ENCODE measurements at places on chromosomes 2 and 18.
A peak's percentile ranks its signal among the peaks of the same experiment; 100 is the strongest.

- no peak for DNase-seq
Observed at GRCh38 chr2:96209011-96209728, 543 bp upstream of the STARD7 start.

DNA sequence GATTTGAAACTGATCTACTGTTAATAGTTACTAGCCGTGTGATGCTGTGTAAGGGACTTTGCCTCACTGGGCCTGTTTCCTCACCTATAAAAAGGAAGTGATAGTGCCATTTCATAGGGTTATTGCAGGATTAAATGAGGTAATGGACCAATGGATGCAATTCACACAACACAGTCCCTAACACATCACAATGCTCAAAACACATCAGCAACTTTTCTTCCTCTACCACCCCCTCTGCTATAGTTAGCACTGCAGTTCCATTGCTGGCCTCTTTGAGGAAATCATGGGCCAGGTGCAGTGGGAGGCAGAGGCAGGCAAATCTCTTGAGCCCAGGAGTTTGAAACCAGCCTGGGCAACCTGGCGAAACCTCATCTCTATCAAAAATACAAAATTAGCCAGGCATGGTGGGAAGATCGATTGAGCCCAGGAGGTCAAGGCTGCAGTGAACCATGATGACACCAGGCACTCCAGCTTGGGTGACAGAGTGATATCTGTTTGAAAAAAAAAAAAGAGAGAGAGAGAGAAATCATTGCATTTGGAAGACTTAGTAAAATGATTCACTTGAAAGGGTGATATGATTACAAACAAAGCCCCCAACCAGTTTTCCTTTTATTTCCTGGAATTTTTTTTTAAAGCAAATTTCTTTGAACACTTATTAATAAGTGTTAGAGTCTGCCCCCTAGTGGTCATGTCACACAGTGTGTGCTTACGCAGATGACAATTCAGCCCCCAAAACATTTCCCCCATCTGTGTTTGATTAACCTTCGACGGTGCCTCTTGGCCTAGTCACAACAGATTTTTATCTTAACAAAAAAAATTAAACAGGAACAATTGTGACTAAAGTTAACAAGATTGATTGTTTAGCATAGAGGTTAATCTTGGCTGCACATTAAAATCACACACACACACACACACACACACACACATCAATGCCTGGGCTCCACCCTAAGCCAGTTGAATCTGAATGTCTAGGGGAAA lies 88.6 kb upstream of the BCL11A start:
- peak; percentile 49 for DNase-seq

DNA sequence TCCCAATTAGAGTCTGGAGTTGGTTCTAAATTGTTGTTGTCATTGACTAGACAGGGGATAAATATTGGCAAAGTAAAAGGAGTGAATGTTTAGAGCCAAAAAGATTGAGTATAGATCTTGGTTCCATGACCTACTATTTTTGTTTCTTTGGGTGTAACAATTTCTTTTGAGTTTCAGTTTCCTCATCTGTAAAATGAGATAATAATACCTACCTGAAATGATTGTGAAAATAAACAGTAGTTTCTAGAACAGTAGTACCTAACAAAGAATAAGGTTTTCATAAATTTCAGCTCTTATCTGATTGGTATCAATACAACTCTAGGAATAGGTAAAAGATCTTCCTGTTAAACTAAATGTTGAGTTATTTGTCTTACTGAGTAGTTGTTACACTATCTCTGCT lies 56.8 kb downstream of the PMS1 start:
- DNase-seq, result no peak

DNA sequence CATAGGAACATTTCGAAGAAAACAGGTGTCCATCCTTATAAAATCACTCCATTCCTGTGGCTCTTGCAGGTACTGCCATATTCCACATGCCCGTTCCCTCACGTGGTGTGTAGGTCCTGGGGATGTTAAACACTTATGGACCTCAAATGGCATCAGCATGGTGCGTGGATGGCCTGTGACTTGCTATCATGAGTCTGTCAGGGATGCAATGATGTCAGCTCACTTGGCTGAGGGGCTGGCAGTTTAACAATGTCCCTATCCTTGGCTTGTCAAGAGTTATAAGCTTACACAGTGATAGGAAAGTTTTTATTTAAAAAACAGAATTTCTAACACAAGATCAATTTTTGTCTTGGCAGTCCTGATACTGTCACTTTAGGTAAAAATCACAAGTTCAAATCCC lies 28.8 kb downstream of the MAIP1 start:
- DNase-seq, result no peak

DNA sequence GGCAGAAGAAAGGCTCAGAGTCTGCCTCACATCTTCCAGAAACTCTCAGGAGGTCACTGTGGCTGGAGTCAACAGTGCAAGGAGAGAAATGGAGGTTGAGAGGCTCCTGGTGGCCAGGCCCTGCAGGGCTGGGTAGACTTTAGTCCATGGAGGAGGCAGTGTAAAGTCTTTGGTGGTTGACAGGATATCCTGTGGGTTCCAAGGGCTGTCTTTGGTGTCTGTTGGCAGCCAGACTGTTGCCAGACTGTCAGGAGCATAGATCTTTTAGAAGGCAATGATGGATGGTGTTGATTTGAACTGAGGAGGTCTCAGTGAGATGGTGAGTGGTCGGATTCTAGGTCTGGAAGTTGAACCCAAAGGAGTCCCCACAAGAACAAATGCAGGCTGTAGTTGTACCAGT lies 45.0 kb upstream of the SKOR2 start:
- peak; percentile 35 for DNase-seq

GRCh38 chr18:23588836-23589560 lies 2.7 kb upstream of the NPC1 start:
- no peak for DNase-seq

GRCh38 chr2:241514986-241515737 lies 6.8 kb upstream of the STK25 start:
- no peak for DNase-seq

- no peak for DNase-seq
Observed at GRCh38 chr2:1802469-1803216, 58.3 kb upstream of the PXDN start.

- no peak for DNase-seq
Observed at GRCh38 chr18:42614619-42615293, 500.7 kb downstream of the RIT2 start.

DNA sequence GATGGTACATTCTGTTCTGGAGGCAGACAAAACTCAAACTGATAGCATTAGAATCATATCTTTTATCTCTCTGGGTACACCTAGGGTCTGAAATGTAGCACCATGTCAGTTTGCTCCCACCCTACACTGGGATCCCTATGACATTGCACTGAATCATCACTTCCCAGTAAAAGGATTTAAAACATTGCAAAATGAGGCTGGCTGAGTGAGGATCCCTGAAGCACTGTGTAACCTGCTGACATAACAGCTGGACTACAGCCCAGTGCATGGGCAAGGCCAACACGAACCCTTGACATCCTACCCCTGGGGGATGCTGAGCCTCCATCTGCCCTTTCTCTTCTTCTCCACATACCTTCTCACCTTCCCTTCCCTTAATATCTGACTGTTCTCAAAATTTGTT lies 253.2 kb downstream of the TTC32 start:
- DNase-seq, result no peak

GRCh38 chr2:212940816-212941215 lies 210.6 kb downstream of the IKZF2 start:
- DNase-seq, result no peak

DNA sequence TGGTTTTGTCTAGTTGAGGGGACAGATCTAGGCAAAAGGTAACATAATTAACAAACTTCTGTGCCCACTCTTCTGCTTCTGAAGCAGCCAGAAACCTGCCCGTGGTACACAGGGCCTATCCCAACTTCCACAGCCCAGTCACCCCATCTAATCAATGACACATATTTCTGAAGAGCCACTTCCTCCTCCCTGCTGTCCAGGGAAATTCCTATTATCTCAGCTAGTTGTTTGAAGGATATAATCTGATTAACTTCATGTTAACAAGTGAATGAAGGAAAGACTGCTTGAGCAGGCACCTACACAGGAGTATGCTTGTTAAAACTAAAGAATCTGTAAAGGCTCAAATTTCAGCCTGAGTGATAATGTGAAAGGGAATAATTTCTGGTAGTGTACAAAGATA lies 61.4 kb downstream of the CCDC148 start:
- no peak for DNase-seq

DNA sequence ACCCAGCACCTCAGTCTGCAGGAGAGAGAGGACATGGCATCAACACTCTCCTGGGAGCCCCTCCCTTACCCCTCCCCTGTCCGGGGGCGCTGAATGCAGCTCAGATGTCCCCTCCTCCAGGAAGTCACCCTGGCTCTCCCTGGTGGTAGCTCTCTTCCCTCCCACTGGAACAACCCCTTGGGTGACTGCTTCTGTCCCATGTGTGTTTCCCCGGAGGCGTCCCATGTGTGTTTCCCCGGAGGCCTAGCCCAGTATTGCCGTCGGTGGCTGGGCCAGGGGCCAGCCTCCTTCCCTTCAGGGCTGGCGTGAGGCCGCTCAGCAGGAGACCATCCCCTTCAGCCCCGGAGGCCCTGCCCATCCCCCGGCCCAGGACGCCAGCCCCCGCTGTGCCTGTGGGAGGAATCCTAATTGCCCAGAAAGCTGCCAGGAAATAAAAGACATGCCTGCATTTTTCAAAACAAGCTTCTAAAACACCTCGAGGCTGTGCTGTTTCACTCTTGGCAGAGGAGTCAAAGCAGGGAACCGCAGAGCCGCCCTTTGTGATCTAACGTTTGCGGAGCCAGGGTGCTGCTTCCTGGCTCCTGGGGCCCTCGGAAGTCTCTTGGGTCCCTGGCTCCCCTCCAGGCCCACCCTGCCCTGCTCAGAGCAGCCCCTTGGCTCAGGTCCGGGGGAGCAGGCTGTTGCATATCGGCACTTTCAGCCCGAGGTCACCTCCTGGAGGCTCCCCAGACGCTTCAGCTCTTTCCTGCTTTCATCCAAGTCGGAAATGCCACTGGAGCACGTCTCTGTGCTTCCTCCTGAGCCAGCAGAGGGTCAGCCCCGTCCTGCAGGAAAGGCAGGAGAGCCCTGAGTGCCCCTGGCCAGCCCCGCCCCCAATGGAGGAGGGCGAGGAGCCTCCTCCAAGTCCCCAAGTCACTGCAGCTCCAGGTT lies 11.4 kb downstream of the SNED1 start:
- DNase-seq, result peak; percentile 69

DNA sequence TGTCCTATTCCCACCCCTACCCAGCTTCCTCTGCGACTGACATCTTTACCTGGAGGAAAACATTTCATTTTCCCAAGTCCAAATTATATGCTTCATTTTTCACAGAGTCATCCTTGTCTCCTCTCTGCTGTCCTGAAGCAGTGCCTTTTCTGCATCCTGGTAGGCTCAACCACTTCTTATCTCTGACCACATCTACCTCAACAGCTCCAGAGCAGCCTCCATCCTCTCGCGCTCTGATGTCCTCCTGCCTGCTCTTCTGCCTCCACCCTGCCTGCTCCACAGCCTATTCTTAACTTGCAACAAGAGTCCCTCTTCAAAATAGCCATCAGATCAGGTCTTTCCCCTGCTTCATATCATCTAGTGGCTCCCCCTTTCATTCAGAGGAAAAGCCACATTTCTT lies 457.1 kb downstream of the PARD3B start:
- peak; percentile 46 for DNase-seq

GRCh38 chr2:1693723-1694122 lies 50.6 kb downstream of the PXDN start:
- DNase-seq, result no peak

DNA sequence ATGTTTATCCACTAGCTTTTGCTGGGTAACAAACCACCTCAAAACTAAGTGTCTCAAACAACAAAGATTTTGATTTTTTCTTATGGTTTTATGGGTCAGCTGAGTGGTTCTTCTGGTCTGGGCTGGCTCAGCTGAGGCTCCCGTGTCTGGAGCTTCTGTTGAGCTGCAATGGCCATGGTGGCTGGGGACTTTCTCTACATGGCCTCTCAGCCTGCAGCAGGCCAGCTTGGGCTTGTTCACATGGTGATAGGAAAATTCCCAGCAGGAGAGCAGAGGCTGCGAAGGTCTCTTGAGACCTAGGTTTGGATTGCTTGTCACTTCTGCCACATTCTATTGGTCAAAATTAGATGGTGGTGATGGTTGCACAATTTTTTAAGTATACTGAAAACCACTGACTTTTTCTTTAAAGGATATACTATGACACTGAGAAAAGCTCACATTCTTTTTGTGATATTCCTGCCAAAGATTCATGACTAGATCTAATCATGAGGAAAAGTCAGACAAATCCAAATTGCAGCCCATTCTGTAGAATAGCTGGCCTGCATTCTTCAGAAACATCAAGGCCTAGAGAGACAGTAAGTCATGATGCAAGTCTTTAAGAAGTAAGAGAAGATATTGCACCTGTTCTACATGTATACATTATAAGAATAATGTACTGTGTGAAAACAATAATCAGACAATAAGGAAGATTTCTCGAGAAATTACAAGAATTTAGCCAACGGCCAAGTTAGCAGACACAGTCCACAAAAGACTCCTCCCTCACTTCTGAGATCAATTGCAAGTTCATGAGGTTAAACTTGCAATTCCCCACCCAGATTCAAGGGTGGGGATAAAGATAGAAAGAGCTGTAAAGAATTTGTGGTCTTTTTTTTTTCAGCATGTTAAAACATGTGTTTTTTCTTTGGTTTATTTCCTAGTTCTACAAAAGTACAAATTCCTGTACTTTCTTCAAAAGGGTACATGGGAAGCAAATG lies 35.0 kb upstream of the IL1R2 start:
- no peak for DNase-seq

GRCh38 chr2:10382354-10383061 lies 65.6 kb downstream of the ODC1 start:
- DNase-seq, result peak; percentile 60

- no peak for DNase-seq
Observed at GRCh38 chr2:196990788-196991461, 64.4 kb upstream of the PGAP1 start.

- DNase-seq, result no peak
Observed at GRCh38 chr2:101461381-101461780, 13.5 kb downstream of the RFX8 start.

- no peak for DNase-seq
Observed at GRCh38 chr18:457140-457519, 43.4 kb downstream of the COLEC12 start.

- no peak for DNase-seq
Observed at GRCh38 chr2:2867397-2867979, 510.1 kb downstream of the EIPR1 start.

DNA sequence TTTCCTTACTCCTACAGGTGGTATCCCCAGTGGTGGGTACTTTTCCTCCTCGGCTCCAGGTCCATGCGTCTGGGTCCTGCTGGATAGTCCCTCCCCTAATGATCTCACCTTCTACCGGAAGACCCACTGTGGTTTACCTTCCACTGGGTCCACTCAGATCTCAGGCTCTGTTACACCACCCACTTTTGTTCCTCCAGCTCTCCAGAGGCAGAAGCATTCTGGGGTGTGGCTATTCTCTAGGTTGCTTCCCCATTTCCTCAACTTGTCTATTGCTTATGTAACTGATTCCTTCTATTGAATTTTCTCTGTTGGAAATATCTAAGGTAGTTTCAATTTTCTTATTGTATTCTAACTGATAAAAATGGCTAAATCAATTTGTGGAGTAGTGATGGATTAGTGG lies 87.6 kb upstream of the GALNT5 start:
- no peak for DNase-seq

DNA sequence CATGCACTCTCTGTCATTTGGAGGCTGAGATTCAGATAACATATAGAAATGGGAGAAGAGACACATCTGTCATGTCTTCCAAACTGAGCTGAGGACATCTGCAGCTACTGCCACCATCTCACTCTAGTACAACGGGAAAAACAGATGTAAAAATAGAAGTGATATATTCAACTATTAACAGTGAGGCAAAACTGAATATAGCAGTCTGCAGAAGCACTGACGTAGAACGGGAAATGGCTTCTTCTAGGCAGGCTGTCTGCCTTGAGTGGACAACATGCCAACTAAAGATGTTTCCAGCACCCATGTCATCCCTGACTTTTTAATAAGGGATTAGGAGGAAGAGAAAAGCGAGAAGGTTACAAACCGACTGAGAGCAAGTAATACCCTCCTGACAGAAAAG lies 51.6 kb downstream of the MRPL33 start:
- no peak for DNase-seq
